Stimulated activated CD8-positive, alpha-beta memory T cell treated with anti-CD3 and anti-CD28 coated beads, Interleukin-4, amount 100 ng/mL, for 1 hour (primary cell): ENCODE measurements at places on chromosomes 3 and 15.

DNA sequence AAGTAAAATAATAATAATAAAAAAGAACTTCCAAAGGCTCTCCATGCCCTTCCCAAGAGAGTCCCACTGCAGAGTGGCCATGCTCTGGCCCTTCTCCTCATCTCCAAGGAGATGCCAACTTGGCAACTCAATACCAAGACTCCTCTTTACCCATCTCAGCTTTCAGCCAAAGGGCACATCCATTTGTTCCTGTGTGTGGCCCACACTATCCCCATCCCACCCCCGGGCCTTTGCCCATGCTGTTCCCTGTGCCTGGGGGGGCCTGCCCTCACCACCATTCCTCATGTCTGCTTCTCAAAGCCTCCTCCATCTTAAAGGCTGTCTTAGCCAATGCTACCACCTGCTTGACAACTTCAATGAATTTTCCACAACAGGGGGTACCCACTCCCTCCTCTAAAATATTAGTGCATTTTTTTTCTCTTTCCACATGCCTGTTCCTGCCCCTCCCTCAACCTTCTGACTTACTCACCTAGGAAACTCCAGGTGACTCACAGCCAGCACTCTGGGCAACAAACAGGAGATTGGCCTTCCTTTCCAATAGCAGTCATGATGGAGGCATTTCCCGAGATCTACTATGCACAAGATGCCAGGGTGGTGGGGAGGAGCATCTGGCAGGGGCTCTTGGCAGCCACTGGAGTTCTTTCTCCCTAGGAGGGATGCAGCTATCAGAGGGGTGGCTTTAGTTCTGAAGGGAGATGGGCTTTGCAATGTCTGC is 109.4 kb upstream of the SMAD3 start:
- DNase-seq = no peak

GRCh38 chr3:170692720-170693119 is 106.8 kb upstream of the SLC7A14 start:
- DNase-seq = no peak

GRCh38 chr15:35963326-35963725 is 417.4 kb upstream of the DPH6 start:
- no peak for DNase-seq

DNA sequence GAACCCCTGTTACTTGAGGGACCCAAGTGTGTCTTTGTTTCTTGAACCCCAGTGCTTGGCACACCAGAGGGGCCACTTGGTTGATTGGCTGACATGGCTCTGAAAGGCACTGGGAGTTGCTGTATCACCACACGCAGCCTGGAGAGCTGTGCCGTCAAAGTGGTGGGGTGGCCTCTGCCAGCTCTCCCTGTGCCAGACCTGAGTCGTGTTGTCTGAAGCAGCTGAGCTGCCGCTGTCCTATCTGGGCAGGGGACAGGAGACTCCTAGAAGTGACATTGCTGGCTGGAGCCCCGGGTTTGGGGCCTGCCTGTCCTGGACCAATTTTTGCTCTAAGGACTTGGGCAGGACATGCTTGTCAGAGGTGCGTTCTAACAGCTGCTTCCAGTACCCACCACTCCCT is 5.5 kb upstream of the SNX22 start:
- DNase-seq = no peak

- DNase-seq = no peak
These were observed 922.2 kb downstream of the TBL1XR1 start for GRCh38 chr3:176275113-176275512.

DNA sequence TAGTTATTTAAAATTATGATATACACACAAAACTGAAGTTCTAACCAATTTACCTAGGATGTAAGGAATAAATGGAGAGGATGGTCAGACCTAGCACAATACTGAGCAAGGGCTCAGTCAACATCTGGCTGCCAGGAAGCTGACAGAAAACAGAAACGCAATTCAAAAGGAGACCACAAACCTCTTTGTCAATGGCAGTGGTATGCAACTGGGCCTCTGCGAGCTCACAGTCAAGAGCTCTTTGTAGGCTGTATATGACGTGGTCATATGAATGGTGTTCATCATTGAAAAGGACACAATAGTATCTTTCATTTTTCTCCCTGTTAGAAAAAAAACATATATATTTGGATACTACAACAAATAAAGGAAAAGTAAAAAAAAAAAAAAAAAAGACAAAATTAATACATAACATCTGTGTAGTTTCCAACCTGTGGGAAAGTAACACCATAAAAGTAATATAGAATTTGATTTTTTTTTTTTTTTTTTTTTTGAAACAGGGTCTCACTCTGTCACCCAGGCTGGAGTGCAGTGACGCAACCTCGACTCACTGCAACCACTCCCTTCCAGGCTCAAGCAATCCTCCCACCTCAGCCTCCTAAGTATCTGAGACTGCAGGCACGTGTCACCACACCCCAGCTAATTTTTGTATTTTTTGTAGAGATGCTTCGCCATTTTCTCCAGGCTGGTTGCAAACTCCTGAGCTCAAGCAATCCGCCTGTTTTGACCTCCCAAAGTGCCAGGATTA is 37.9 kb downstream of the UBR1 start:
- DNase-seq = no peak

DNA sequence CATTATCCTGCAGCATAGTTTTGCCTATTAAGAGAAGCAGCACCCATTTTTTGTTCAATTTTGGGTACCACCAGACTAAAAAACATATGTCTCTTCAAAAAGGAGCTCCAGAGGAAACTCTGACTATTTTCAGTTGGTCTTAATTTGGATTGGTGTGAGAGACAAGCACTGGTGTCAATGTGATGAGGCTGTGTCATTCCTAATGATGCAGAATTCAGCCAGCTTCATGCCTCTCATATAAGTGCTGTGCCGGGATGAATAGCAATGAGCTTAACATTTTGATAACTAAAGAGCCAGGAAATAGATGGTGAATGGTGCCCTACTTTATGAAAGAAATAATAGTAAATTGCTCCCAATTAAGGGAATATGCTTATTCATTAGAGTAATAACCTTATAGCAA is 15.9 kb downstream of the POPDC2 start:
- no peak for DNase-seq
